ENCODE measurements at places on chromosomes 2 and 18. TPM values are rescaled to one million over a fixed set of nuclear protein-coding genes. Genes with fewer than 3 reads are reported as not detected.

DNA sequence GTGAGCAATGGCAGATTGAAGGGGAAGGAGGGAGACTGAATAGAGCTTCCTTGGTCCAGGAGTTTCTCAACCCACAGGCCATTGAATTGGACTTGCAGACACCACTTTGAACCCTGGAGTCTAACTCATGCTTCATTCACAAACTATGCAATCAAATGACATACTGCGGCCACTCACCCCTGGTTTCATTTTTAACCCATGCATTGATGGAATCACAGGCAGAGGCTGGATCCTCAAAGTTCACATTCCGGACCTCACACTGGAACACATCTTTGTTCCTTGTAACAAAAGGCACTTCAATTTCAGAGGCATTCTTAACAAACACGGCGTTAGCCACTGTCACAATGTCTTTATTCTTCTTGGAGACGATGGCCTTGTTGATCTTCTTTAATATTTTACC lies 40.7 kb downstream of the MRPL44 start:
- DNase-seq = no peak

GRCh38 chr2:9108210-9108967 lies 98.2 kb upstream of the ASAP2 start:
- DNase-seq = no peak

- no peak for DNase-seq
Observed at GRCh38 chr2:49129034-49129433, 25.3 kb downstream of the FSHR start.

- DNase-seq = peak; percentile 56
Observed at GRCh38 chr2:151638191-151638933, 95.9 kb downstream of the NEB start.

DNA sequence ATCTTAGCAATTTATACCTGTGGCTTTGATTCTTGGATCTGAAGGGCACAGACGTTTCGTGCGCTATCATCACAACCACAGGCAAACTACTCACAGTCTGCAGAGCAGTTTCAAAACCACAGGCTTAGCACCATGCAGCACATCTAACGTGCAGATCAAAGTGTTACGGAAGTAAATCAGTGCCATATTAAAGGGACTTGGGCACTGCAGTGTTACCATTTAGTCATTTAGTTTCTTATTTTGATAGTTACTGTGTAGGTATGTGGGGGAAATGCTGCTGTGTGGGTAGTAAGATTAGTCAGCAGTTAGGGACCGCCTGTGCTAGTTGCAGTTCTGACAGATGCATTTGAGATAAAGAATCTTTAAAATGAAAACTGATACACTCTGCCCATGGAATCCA lies 384.0 kb downstream of the NBAS start:
- peak; percentile 74 for DNase-seq

GRCh38 chr2:188280811-188281222 lies 10.9 kb upstream of the GULP1 start:
- no peak for DNase-seq

DNA sequence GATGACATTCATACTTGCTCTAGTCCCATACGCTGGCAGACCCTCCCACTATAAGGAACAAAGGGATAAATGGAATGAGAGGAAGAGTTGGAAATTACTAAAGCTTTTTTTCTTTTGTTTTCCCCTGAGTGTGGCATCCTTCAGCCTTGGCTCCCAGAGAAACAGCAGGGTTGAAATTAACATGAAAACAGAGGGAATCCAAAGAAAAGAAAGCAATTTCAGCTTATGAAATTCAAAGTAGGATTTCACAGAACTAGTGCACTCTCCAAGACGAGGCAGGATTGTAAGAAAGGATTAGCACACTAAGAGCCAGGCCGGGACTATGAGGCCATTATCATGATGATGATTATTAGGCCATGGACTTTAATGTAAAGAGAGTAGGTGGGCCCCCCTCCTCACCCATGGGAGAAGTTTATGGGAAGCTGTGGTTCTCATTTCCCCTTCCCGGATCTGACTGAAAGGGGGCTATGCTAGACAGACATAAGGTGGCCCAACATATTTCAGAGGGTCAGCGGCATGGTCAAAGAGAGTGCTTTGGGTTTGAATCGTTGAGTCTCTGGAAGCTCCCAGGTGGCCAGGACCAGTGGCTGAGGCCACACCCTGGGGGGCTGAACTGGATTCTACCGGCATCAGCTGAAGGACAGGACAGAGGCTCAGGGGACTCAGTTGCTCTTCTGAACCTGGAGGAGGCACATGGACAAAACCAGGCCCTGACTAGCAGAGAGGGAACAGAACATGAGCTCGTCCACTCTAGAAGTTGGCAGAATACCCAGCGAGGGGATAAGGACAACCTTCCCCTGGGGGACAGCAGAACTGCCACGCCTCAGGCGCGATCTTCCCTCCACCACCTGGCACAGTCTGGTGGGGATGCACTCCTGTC lies 100.1 kb upstream of the ARL4C start:
- DNase-seq = no peak

DNA sequence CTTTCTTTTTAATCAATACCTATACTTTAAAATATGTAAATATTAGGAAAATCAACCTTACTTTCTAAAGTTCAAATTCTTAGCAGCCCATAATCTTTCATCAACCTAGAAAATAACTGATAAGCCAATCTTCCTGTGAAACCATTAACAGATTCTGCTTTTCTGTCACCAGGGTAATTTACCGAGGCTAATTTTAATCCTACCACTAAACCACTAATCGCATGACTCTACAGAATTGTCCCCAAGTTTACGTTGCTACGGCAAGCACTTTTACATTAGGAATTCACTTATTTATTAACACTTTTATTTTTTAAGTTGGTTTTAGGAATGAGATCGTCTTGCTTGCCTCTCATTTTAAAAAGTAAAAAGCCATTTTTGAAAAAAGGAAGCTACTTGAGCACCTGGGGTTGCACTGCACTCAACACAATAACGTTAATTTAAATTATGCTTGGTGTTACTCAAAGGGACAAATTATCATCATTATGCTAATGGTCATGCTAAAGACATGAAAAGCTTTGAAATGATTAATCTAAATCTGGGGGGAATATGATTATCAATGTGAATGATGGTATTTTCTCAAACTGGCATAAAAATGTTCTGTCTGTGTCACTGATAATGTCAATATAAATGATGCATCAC lies 10.2 kb downstream of the ZNF516 start:
- DNase-seq = no peak

GRCh38 chr2:218860950-218861381 lies 1.4 kb downstream of the WNT6 start:
- DNase-seq = no peak

GRCh38 chr2:234061624-234062257 lies 11.2 kb downstream of the SPP2 start:
- no peak for DNase-seq

DNA sequence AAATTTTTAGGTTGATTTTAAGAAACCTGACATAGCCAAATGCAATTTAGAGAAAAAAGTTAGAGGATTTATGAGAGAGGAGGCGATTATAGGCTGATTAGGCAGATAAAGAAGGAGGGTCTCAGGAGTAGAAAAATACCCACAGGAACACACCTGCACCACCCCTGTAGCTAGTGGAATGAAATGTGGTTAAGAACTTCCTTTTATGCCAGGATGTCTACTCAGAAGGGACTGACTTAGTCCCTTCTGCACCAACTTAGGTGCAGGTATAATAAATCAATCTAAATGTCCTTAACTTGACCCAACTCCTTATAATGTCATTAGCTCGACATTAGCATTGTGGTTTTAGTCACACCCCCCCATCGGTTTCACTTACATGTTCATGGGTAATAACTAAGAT lies 1274.5 kb upstream of the TMEFF2 start:
- no peak for DNase-seq

SPHKAP gene
- polyA plus RNA-seq = not detected

PFN4 gene
- polyA plus RNA-seq = not detected

CTNNA2 gene
- polyA plus RNA-seq = not detected

RBM44 gene
- 0.33 TPM for polyA plus RNA-seq

HNRNPA3 gene
- 41.1 TPM for polyA plus RNA-seq

RAD51AP2 gene
- polyA plus RNA-seq = not detected

All from CD4-positive, alpha-beta memory T cell (primary cell).